ENCODE measurements at places on chromosomes 11 and 22.

DNA sequence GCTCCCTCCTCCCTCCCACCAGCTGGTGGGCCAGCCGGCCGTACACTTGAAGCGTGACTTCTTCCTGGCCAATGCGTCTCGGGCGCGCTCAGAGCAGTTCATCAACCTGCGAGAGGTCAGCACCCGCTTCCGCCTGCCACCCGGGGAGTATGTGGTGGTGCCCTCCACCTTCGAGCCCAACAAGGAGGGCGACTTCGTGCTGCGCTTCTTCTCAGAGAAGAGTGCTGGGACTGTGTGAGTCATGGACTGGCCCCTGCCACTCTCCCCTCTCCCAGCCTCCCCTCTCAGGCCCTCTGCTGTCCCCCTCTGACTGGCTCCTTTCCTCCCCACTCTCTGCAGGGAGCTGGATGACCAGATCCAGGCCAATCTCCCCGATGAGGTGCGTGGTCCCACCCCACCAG is 24.7 kb downstream of the CAPN1 start:
- no peak for DNase-seq

- DNase-seq = no peak
These were observed 4.0 kb upstream of the CERK start for GRCh38 chr22:46741974-46742519.

GRCh38 chr22:49965091-49966040 is 4.8 kb downstream of the PIM3 start:
- DNase-seq = no peak

DNA sequence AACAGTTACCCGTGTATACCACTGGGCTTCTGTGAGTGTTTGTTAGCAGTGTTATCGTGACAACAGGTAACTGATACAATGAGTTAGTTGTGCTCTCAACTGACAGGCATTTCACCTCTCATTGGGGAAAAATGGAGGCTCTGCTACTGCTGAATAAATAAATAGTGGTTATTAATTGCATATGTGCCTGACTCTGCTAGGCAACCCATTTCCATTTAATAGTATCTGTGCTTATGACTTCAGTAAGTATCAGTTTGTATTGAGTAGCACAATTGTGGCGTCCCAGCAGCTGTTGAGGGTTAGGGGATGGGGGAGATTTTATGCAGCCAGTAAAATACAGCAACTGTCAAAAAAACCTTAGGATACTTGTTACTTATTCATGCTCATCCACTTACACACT is 123.4 kb upstream of the SEZ6L start:
- DNase-seq = no peak

- no peak for DNase-seq
These were observed 2.1 kb downstream of the CDC42BPG start for GRCh38 chr11:64842366-64842759.
